ENCODE measurements at places on chromosomes 11 and 22. TPM values are rescaled to one million over a fixed set of nuclear protein-coding genes. Genes with fewer than 3 reads are reported as not detected.

Gene MRPL11
- total RNA-seq = 58.7 TPM

Gene MS4A8
- not detected for total RNA-seq

DNA sequence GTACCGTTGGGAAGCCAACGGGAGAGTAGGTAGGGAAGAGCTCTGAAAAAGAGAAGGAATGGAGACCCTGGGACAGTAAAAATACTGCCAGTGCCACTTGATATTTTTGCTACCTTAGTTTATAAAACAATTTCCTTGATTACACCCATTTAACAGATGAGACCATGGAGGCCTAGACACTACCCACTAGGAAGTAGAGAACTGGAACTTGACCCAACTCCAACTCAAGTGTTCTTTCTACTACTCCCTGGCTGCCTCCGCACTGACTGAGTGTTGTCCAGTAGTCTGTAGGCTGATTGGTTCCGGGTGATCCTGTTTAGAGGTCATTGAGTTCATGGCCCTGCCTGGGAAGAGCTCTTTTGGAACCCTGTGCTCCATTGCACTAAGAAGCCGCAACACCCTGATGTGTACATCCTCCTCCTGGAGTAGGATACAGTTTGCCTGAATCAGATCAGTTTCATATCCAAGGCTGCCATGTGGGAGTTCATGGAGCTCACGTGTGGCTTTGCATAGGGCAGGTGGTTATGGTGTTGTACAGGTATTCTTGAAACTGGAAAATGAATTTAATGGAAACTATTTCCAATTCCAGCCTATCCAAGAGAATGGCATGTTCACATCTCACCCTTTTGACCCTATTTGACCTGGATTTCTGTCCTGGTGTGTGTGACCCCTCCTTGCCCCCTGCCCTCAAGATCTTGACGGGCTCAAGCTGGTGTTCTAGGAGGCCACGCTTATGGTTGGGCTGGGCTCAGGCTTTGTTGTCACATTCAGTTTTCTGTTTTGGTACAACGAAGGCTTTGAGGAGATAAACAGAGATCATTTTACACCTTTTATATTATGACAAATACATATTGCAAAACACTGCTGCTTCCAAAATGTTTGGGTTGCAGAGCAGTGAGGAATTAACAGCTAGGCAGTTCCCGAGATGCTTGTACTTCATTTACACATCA lies 102.2 kb upstream of the NNMT start:
- DNase-seq = no peak

DNA sequence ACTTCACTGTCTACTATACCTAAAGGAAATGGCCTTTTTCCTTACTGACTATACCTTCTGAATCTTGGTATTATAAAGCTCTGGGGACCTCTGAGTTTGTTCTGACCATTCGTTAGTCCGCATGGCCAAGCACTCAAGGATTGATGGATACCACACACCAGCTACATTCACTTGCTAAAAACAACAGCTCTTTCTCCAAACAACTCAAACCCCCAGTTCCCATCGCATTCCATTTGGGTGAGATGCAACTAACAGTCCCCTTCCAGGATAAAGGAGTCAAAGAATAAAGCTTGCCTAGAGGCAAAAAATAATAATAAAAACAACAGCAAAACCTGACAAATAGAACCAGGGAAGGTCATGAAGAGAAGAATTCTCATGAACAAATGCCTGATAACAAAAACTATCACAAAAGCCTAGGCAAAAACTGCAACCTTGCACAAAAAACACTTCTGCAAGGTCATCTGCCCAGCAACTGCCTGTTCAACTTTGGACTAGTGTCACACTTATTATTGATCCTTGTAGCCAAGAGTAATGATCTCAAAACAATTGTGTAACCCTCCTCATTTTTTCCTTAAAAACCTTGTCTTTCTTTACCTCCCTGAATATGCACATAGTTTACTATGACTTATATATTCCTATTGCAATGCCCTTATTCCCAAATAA lies 139.0 kb upstream of the GUCY1A2 start:
- DNase-seq = no peak

GRCh38 chr11:59415111-59415510 lies 11.1 kb downstream of the OR5A2 start:
- no peak for DNase-seq

- no peak for DNase-seq
These were observed 1.9 kb upstream of the PTGDR2 start for GRCh38 chr11:60857378-60858232.

- DNase-seq = no peak
These were observed 15.0 kb downstream of the SIAE start for GRCh38 chr11:124658501-124658900.
